Activated naive CD8-positive, alpha-beta T cell treated with anti-CD3 and anti-CD28 coated beads, Interleukin-2, amount 10 ng/mL, durations not matched to agents 7 days and 5 days (primary cell): ENCODE measurements at places on chromosomes 12 and 14.
A peak's percentile ranks its signal among the peaks of the same experiment; 100 is the strongest.

DNA sequence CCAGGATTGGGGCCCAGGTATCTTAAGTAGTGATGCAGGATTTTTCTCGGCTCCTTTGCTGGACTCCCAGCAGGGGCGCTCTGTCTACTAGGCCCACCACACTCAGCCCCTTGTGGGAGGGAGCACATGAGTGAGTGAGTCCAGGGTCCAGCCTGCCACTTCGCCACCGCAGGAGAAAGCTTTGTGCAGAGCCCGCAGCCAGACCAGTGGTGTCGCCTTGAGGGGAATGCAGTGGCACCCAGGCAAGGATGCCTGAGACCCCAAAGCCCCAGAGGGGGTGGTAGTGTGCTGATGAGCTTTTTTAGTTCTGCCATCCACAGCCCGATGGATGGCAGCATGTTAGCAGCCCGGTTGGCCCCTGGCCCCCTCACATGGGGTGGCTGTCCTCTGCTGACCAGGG lies 5.4 kb upstream of the MRPS35 start:
- no peak for DNase-seq

GRCh38 chr12:57085999-57086492 lies 2.9 kb upstream of the NAB2 start:
- no peak for DNase-seq

GRCh38 chr12:13075118-13075480 lies 28.4 kb downstream of the GSG1 start:
- DNase-seq = no peak

GRCh38 chr12:65667932-65668331 lies 156.4 kb upstream of the HMGA2 start:
- DNase-seq = no peak

DNA sequence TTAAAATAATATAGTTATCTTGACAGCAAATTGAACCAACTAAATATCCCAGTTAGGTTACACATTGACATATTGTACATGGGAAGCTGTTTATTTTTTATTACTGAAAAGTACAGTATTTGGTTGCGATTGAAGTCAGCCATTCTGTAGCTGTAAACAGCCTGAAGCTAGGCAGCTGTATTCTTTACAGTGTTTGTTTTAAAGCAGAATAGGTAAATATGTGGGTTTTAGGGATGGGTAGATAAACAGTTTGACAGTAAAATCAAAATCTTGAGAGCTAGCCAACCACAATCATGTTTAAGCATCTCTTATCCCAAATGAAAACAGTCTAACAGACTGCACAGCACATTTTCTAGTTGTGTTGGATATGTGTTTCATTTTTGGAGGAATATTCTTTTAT lies 45.7 kb downstream of the TTC6 start:
- DNase-seq = no peak

- DNase-seq = peak; percentile 68
These were observed 8.6 kb downstream of the SETD1B start for GRCh38 chr12:121812320-121812871.

GRCh38 chr12:69000074-69000473 lies 67.1 kb upstream of the CPM start:
- DNase-seq = no peak

DNA sequence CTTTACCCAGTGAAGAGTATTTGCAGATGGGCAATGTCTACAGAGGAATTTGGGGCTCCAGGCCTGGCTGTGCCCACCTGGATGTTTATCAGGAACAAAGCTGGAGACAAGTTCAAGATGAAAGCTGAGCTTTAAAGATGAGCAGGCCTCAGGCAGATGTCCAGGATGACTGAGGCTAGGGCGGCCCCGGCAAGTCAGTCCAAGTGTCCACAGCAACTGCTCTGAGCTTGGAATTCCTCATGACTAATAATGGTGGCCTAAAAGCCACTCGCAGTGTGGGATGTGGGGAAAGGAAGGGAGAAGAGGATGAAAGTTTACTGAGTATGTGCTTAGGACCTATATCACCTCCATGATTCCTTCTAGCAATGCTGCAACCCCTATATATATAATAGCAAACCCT lies 128.2 kb upstream of the NOS1 start:
- no peak for DNase-seq

- DNase-seq = no peak
These were observed 9.0 kb downstream of the TAPBPL start for GRCh38 chr12:6460751-6461371.

- DNase-seq = no peak
These were observed 116.2 kb downstream of the TTC8 start for GRCh38 chr14:88940671-88941070.

DNA sequence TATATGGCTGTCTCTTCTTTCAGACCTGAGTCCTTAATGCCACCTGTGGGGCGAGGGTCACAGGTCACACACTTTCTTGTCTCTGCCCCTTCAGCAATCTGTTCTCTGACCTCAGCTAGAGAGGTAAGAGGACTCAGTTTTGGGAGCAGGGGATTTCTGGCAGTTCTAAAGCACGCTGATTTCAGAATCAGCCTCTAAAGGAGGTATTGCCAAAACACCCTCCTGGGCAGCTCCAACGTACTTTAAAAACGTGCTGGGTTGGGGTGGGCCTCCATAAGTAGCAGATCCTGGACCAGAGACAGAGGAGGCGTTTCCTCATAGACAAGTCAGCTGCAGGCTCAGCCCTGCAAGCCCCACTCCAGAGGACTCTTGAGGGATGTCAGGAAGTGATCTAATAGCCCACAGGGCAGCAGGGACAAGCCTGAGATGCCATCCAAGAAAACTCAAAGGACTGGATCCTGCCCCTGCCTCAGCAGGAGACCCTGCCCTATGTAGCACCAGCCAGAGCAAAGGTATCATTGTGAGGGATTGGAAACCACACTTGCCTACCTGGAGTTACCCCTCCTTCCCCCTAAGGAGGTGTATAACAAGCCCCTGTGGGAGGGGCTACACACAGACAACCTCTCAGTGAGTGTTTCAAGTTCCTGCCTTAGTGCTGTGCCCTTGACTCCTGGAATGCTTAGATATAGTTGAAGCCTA lies 8.5 kb downstream of the CTDSP2 start:
- peak; percentile 45 for DNase-seq

DNA sequence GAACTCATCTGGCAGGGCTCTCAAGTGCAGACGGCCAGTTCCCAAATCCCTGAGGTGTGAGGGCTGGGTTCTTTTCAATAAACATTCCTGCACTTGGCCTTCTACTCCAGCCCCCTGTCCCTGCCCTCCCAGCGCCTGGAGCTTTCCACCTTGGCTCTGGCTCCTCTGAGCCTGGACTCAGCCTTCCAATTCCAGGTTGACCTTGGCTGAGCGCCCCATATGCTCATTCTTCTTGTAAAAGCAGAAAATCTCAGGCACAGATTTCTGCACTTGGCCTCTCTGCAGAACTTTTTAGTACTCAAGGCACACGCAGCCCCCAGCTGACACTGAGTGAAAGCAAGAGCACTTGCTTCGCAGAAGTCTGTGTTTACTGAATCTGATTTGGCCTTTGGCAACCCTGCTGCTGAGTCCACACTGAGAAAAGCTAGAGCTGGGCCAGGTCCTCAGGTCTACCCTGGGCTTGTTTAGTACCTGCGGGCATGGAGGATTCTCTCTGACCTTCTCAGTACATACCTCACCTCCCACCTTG lies 222.7 kb downstream of the MSRB3 start:
- DNase-seq = no peak

DNA sequence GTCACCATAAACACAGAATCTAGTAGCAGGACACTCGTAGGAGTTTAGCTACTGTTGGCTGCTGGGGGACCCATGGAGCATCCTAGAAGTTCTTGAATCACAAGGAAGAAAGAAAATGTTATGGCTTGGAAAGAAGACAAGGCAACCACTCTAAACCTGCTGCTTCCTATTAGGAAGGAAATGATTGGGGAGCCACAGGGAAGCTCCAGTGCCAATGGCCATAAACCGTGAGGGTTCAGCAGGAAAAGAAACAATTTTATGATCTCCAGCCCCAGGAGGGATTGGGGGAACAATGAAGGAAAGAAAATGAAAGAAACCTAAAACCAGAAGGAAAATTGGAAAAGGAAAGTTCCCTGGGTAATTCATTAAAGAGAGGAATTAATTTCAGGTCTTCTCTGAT lies 372.0 kb downstream of the FUT8 start:
- DNase-seq = no peak

DNA sequence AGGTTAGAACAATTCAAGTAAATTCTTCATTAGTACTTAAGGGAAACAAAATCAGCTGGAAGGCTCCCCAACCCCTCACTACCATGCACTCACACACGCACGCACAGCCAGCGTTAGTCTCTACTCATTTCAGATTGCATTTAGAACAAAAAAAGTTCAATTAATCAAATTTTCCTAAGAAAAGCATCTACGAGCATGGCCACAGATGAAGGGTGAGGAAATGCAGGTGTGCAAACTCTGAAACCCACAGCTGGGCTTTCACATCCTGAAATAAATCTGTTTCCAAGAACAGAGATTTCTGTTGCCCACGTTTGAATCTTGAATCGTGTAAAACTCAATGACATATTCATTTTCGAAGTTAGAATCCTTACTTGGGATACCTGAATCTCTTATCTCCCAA lies 62.6 kb downstream of the SEL1L start:
- DNase-seq = no peak

DNA sequence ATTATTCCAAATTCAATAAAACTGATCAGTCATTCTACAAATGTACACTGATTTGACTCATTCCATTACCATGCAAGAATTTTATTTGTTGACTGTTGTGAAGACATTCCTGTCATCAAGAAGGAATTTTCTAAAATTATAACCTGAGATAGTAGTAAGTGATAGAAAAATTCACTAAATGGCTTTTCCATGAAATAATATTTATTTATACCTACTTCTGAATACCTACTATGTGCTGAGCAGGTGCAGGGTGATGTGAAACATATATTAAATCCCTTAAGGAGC lies 841.7 kb downstream of the NRXN3 start:
- no peak for DNase-seq

DNA sequence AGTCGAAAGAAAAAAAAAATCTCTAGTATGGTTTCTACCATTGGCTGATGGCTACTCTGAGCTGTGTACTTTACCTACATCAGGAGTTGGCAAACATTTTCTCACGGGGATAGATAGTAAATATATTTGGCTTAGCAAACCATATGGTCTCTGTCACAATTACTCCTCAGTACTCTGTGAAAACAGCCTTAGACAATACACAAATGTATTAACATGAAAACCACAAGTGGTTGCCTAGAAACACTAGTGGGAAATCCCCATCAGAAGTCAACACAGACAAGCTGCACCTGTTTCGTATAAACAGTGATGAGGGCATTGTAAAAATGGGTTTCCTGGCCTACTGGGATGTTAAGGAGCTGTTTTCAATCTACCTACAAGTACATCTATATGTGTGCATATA lies 84.6 kb upstream of the NAV3 start:
- no peak for DNase-seq

DNA sequence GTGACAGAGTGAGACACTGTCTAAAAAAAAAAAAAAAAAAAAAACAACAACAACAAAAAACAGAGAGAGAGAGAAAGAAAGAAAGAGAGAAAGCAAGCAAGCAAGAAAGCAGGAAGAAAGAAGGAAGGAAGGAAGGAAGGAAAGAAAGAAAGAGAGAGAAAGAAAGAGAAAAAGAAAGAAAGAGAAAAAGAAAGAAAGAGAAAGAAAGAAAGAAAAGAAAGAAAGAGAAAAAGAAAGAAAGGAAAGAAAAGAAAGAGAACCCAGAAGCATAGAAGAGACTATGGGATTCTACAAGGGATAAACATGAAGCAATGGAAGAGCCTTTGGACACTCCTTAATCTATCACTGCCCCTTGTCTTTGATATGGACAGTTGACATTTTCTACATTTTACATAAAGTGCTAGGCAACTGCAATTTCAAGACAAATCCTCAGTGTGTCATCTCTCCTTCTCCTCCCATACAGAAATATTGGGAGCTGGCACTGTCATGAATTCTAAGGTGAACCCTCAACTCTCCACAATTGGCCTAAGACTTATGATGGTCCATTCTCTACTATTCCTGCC lies 151.9 kb upstream of the CPM start:
- no peak for DNase-seq

DNA sequence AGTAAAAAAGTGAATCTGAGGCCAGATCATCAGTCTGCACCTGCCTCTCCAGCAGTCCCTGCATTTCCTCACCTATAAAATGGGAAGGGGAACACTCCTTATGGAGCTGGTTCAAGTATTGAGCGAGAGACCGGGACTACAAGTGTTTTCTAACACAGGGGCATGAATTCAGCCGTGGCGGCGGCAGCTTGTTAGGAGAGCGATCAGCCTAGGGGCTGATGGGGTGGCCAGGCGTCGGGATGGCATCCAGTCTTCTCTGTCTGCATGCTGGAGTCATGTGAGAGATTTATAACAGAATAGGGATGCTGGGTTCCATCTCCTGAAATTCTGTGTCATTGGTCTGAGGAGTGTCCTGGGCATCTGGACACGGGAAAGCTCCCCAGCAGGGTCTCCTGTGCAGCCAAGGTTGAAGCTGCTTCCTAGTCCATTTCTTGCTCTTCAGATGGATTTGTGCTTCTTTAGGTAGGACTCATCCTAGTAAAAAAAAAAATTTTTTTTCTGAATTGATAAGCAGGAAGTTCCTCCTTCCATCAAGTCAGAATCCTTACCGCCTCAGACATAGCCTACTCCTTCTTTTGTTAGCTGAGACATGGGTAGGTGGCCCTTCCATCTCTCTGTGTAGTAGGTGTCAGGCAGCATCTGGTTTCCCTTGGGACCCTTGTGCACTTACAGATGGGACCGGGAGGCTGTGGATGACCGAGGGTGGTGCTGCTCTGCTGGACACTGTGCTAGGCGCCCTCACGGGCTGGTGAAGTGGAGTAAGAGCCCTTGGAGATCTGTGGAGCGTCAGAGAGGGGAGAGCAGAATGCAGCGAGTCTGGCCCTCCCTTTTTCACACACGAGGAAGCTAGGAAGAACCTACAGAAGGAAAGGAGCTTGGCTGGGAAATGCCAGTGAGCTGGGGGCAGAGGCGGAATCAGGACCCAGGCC lies 146.7 kb downstream of the TSPAN9 start:
- no peak for DNase-seq

DNA sequence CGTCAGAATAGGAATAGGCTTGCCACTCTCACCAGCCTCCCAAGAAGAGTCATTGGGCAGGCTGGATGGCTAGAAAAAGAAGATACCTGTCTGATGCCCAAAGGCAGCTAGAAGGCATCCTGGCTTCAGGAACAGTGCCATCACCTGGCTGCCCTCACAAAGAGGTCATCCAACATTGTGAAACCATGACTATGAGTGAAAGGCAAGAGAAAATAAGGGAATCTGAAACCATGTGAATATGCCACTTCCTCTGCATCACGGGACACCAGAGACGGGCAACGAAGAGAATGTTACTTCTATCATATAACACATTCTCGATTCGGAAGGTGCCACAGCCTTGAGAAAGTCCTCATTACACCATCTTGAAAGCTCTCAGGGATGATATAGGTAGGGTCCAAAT lies 182.0 kb downstream of the DAD1 start:
- no peak for DNase-seq

- DNase-seq = no peak
These were observed 131.1 kb upstream of the SLC38A2 start for GRCh38 chr12:46503637-46504175.

- no peak for DNase-seq
These were observed 16.3 kb upstream of the HSP90AA1 start for GRCh38 chr14:102103062-102103695.
